ENCODE measurements at places on chromosomes 2 and 18.

- no peak for DNase-seq
Measured at GRCh38 chr2:206962966-206963365, 23.6 kb downstream of the CPO start.

DNA sequence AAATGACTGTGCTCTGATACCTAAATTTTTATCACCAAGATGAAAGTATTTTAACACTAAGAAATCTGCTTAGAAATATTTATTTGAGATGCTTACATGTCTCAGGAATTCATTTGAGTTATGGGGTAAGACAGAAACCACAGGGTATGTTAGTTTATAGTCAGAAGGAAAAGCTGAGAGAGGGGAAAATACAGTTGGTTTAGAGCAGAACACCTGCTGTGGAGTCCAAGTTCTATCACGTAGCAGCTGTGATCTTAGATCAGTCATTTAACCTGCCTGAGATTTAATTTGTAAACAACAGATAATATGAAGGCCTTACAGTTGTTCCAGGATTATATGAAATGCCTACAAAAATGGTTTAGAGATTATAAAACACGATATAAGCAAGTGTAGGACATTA, 29.0 kb downstream of the PDE6D start:
- no peak for DNase-seq

- no peak for DNase-seq
Measured at GRCh38 chr2:177179227-177179626, 33.4 kb upstream of the HNRNPA3 start.

DNA sequence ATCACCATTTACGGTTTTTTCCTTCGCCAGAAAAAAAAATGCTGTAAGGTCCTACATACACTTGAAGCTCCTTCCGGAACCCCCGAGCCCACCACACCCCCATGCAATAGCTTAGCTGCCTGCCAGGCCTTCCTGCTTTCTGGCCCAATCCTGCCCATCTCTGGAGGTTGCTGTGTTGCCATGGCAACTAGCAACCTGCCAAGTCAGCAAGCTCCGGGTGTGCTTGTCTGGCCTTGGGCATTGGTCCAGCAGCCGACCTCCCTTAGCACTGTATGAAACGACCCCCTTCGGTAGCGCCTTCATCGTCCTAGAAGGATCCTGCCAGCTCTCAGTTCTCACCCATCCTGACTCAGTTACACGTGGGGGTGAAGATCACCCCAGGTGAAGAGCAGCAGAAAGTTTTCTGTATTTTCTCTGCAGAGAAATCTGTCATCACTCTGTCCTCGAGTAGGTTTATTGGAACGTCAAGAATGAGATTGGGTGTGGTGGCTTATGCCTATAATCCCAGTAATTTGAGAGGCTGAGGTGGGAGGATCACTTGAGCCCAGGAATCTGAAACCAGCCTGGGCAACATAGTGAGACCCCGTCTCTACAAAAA, 47.4 kb upstream of the MTCL1 start:
- DNase-seq = no peak

- peak; percentile 5 for DNase-seq
Measured at GRCh38 chr2:71545572-71546274, 92.4 kb downstream of the DYSF start.

GRCh38 chr2:7377916-7378569, 460.8 kb downstream of the RNF144A start:
- no peak for DNase-seq

DNA sequence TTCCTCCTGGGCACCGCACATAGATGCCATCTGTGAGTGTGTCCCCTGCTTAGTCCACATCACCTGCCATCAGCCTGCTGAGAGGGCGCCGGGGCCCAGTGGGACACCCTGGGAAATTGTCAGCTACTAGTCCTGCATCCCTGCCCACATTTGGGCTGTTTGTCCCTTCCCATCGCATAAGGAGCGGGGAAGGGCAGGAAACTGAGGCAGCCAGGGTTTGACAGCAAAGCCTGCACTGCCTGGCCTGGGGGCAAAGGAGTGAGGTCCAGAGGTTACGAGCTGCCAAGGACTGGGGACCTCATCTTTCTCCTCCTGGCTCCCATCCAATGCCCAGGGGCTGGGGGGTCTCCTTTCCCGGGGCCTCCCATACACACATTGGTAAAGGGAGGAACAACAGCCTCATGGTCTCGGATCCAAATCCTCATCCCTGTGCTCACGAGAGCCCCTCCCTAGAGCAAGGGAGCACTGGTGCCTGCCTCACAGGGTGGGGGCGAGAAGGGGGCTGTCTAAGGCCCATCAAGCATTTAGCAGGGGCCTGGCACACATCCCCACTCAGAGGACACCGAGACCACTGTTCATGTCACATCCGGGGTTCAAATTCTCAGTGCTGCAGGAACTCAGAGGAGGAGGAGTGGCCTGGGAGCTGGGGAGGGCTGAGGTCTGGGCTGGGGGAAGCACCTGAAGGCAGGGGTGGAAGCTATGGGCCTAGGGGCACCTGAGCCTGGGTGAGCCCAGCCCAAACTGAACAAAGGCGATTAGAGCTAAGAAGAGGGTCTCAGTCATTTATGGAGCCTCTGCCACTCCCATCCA, 113.8 kb downstream of the SMAD7 start:
- no peak for DNase-seq

- DNase-seq = no peak
Measured at GRCh38 chr2:38810488-38810887, 32.5 kb downstream of the GEMIN6 start.

GRCh38 chr2:177909962-177910361, 162.6 kb downstream of the PDE11A start:
- DNase-seq = no peak

DNA sequence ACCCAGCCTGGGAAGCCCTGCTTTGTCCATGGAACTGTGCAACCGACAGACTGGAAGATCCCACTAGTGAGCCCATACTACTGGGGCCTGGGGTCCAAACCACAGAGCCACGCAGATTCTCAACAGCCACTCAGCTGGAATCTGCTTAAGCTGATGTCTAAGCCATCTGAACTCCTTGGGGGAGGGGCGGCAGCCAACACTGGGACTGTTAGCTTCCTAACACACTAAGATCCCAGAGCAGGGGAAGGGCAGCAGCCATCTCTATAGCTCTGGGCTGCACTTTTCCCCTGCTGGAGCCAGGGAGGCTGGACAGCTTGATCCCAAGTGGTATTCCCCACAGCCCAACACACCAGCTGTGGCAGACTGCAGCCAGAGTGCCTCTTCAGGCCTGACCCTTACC, 118.3 kb downstream of the RPRM start:
- no peak for DNase-seq

- DNase-seq = no peak
Measured at GRCh38 chr2:62216616-62217015, 20.7 kb downstream of the B3GNT2 start.

DNA sequence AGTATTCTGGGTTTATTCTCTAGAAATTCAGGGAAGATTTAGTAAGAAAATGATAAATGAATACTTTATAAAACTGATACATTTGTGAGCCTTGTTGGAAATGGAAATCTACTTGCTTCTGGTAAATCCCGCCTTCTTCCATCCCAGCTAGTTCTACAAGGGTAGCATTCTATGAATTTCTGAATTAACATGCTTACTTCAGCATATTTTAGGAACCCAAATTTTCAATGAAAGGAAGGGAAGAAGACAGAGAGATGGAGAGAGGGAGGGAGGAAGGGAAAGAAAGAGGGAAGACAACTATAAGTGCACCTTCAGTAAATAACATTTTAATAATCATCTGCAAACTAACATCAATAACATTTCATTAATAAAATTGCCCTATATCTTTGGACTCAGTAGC, 26.6 kb upstream of the TMEM237 start:
- DNase-seq = no peak

DNA sequence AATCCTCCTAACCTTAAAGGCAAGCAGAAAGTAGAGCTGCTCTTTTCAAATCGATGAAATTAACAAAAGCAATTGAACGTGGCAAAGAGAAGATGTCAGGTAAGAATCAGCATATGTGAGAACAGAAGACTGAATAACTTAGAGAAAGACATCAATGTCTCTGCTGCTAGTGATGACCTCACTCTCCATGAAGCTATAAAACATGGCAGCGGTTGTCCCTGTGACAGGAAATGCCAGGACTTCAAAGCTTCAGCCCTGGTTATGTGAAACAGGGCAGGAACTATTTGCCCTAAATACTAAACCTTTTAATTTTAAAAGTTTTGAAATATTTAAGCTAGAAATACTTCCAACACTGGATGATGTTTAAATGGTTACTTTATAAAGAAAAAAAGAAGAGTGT, 383.7 kb downstream of the XIRP2 start:
- DNase-seq = no peak

DNA sequence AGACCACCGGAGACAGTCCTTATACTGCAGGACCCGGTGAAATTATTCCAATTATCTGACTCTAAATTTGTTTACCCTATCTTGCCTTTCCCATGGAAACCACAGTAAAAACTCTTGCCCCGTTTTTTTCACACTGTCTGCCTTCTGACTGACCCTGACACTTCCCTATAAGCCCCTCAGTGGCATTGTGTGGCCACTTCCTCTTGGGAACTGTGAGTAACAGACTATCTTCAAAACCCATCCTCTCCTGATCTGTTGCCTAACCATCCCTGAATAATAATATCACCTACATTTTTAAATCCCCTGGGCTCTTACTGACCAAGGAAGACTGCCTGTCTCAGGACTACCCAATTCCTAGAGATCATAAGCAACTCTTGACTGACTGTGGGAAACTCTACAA, 42.6 kb upstream of the RNF152 start:
- DNase-seq = no peak

GRCh38 chr2:174051741-174052583, 86.8 kb upstream of the SP3 start:
- no peak for DNase-seq

- no peak for DNase-seq
Measured at GRCh38 chr18:76981396-76981968, 151.1 kb downstream of the MBP start.
